LHCN-M2 (cell line): ENCODE measurements at places on chromosomes 7 and 10. TPM values are rescaled to one million over a fixed set of nuclear protein-coding genes. Genes with fewer than 3 reads are reported as not detected.
A peak's percentile ranks its signal among the peaks of the same experiment; 100 is the strongest.

- no peak for DNase-seq
Observed at GRCh38 chr7:135862586-135863340, 114.2 kb upstream of the FAM180A start.

- DNase-seq, result no peak
Observed at GRCh38 chr10:83886871-83887270, 252.4 kb upstream of the GHITM start.

GRCh38 chr10:129774082-129774735 lies 189.9 kb downstream of the EBF3 start:
- DNase-seq, result no peak

DNA sequence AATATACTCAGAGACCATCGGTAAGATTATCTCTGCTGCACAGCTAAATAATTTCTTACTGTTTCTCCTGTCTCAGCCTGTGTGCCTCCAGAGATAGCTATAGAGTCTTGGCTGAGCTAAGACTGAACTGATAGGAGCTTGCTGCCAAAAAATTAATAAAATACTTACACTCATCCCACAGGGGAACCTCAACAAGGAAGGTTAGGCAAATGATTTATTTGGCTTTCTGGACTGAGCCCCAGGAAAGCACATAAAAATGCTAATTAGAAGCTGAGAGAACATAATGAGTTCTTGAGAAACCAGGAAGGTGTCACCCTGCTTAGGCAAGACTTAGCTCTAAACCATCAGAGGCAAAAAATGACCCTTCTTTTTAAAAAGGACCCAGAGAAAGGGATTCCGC lies 534.5 kb downstream of the TNS3 start:
- no peak for DNase-seq

DNA sequence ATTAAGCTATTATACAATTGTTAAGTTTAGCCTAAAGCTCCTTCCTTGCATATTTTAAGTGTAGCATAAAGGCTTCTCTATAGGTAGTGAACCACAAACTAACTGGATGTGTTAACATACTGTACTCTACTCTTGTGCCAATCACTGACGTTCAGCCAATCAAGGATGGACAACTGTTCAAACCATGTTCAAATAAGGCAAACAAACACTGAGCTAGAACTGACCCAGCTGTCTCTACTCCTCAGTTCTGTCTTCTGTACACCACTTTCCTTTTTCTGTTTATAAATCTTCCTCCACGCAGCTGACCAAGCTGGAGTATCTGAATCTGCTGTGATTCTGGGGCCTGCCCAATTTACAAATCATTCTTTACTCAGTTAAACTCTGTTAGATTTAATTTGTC lies 188.7 kb upstream of the MBL2 start:
- DNase-seq, result peak; percentile 0

DNA sequence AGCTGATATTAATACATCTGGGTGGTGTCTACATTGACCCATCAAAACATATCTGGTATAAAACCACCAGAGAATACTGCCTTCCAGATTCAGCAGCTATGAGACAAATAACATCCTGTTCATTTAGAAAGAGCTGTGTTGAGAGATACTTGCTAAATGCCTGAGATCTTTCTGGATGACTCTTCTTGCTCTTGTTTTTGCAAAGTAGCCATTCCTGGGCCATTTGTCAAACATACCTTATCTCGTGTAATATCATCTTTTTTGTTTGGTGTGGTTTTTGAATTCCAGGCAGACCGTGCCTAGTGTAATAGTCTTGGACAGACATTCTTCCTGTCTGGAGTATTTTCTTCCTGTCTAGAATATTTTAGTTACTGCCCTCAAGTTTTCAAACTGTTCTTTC lies 74.7 kb upstream of the PRR15 start:
- peak; percentile 27 for DNase-seq

DNA sequence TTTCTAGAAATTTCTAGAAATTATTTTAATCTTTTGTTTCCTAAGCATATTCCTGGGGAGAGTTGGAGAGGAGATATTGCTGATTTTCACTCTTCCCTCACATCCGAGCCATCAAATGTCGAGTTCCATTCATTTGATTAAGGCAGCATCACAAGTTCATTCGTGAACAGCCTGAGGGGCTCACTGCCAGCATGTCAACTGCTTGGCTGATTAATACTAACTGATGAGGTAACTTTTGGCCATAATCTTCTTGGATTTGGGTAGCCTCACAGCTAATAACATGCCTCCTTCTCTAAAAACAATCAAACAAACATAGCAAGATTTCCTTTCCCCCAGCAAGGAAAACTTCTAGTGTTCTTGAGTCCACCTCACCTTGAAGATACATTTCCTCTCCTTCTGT lies 87.1 kb upstream of the AFAP1L2 start:
- no peak for DNase-seq

DNA sequence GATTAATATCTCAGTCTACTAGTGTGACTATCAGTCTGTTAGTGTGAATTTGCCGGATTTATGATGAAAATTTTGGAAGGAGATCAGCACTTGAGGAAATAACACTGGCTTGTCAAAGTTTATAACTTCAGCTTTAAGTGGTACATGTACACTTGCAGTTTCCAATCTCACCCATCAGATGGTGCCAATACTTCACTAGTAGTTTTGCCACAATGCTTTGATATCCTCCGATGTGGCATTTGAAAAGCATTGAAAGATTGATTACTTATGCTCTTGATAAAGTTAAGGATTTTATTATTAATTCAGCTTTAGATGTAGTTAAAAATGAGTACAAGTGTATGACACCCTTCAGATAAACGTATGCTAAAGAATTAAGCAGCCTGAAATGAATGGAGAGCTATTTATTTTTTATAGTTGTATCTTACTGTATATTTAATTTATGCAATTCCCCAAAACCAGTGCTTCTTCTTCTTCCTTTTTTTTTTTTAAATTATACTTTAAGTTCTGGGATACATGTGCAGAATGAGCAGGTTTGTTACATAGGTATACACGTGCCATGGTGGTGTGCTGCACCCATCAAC lies 98.2 kb downstream of the ANLN start:
- DNase-seq, result peak; percentile 59

GRCh38 chr10:111923032-111923431 lies 260.5 kb downstream of the GPAM start:
- no peak for DNase-seq

GRCh38 chr7:87091487-87092066 lies 32.1 kb upstream of the ELAPOR2 start:
- DNase-seq, result no peak

DNA sequence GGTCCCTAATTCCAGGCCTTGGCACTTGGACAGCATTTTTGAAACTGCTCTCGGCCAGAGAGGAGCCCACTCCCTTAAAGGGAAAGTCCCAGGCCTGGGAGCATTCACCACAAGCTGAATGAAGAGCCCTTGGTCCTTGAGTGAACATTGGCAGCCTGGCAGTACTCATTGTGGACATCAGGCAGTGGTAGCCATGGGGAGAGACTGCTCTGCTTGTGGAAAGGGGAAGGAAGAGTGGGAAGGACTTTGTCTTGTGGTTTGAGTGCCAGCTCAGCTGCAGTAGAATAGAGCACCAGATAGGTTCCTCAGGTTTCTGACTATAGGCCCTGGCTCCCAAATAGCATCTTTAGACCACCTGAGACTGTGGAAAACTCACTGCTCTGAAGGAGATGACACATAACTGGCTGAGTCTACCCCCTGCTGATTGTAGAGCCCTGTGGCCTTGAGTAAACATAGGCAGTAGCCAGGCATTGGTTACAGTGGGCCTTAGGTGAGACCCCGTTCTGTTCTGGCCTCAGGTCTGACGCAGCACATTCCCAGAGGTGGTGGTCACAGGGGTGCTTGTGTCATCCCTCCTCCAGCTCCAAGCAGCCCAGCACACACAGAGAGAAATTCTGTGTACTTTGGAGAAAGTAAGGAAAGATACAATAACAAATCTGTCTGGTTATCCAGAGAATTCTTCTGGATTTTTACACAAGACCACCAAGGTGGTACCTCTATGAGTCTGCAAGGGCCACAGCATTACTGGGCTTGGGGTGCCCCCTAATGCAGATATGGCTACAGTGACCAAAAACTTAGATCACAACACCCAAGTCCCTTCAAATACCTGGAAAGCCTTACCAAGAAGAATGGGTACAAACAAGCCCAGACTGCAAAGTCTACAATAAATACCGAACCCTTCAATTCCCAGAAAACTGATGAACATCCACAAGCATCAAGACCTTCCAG lies 153.8 kb downstream of the GNAI1 start:
- DNase-seq, result peak; percentile 77

GRCh38 chr7:24963218-24963617 lies 16.8 kb downstream of the OSBPL3 start:
- DNase-seq, result peak; percentile 89

DNA sequence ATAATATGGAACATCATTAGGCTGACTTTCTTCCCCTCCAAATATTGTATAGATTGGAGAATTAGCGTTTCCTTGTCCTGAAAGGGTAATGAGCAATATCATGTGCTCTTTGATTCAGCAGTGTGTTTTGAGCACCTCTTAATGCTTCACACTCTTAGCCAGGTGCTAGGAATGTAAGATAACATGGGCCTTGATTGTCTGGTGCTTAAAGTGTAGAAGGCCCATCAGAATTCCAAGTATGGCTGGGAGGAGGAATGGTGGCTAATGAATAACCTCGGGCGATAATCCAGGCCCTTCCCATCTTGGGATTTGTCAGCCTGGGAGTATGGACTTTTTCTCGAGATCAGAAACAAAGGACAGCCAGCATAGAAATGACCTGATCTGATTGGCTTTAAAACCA lies 8.6 kb downstream of the TSPAN13 start:
- no peak for DNase-seq

DNA sequence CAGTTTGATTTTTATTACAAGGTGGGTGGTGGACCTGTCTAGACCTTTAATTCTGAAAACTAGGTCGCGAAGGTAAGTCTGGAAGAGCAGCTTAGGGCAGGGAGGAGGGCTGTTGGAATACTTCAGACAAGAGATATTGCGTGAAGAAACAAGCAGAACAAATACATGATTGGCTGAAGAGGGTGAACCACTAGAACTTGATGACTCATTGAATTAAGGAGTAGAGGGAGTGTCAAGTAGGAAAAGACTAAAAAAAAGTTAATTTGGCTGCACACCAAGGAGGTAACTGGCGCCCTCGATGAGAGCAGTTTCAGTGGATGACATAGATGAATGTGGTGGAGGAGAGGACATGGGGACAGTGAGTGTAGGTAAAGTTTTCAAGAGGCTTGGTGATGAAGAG lies 41.3 kb downstream of the WNT2 start:
- no peak for DNase-seq

DNA sequence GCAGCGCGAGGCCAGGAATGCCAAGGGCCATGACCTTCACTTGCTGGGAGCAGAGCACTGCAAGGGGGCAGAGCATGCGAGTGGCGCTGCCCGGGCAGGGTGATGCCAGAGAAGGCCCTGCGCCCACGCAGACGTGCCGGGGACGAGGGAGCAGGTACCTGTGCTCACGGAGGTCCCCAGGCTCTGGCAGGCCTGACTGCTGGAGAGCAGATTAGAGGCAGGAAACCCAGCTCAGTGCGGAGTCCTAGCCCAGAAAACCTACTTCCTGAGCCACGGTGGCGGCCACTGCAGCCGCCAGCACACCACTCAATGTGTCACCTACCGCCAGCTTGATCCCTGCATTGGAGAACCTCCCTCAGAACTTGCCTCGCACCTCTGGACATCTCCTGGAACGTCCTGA lies 148.4 kb downstream of the MAD1L1 start:
- no peak for DNase-seq

- DNase-seq, result peak; percentile 29
Observed at GRCh38 chr7:42978496-42978895, 46.3 kb downstream of the MRPL32 start.

GRCh38 chr10:30538086-30538485 lies 91.5 kb downstream of the LYZL2 start:
- peak; percentile 44 for DNase-seq

DNA sequence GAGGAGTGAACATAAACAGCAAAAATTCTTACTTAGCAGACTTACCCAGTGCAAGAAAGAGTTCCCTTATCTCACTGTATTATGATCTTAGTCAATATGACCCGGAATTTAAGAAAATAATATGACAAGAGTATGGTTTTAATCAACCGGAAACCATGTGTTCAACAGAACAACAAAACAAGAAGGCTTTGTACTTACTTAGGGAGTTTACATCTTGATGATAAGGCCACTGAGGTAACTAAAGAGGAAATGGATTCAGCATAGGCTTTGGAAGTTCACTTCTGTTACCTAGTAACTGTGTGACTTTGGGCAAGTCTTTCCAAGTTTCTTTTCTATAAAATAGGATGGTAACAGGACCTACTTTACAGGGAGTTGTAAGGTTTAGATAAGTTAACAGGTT lies 7.4 kb upstream of the FAS start:
- DNase-seq, result no peak

DNA sequence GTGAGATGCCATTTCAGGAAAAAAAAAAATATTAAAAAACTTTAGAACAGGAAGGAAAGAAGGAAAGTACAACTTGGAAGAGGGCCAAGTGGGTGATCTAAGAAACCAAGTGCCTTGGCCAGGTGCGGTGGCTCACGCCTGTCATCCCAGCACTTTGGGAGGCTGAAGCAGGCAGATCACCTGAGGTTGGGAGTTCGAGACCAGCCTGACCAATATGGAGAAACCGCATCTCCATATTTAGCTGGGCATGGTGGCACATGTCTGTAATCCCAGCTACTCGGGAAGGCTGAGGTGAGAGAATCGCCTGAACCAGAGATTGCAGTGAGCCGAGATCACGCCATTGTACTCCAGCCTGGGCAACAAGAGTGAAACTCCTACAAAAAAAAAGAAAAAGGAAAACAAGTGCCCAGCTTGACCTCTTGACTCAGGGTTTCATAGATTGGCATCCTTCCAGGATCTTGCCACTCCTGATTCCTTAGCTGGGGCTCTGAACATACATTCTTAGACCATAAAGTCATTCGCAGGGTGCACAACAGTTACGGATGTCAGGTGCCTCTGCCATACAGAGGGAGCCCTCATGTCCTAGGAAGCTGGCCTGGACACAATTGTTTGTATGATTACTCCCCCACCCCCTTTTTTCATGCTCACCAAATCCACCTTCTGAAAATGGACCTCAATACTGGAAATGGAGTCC lies 2.1 kb upstream of the GUSB start:
- peak; percentile 65 for DNase-seq

- no peak for DNase-seq
Observed at GRCh38 chr10:133289761-133290160, 13.1 kb upstream of the ADAM8 start.

GRCh38 chr10:129709627-129710509 lies 242.8 kb downstream of the MGMT start:
- no peak for DNase-seq

DNA sequence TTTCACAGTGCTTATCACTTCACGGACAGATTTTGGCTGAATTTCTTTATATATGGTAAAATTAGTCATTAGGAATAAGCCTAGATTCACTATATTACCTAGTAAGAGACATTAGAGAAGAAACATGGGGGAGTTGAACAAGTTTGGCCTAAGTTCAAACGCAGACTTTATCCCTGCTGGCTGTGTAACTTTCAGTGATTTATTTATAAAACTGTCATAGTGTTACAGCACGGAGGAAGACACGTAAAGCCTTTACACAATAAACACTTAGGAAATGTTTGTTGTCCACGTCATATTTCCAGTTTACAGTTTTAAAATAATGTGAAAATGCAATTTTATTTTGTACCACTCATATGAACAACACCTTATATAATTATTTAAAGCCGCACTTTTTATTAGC lies 661.5 kb downstream of the MAGI2 start:
- DNase-seq, result no peak

EIF4H gene
- 433 and 448 TPM in 2 replicates for total RNA-seq

POM121 gene
- 12.1 and 13.4 TPM in 2 replicates for total RNA-seq

CHAT gene
- not detected in 2 replicates for total RNA-seq

BTBD16 gene
- total RNA-seq, result not detected in 2 replicates

CFAP69 gene
- total RNA-seq, result 1.6 and 14.7 TPM in 2 replicates

EIF5AL1 gene
- 0.45 and 0.63 TPM in 2 replicates for total RNA-seq

EN2 gene
- total RNA-seq, result 0.19 and 0.69 TPM in 2 replicates

UPF2 gene
- total RNA-seq, result 13.1 and 15.8 TPM in 2 replicates

OR6V1 gene
- total RNA-seq, result not detected in 2 replicates

ACSM6 gene
- not detected in 2 replicates for total RNA-seq

CEP55 gene
- total RNA-seq, result 99.7 and 102 TPM in 2 replicates

PNLIPRP2 gene
- not detected in 2 replicates for total RNA-seq
